ENCODE measurements at places on chromosomes 3 and 15. TPM values are rescaled to one million over a fixed set of nuclear protein-coding genes. Genes with fewer than 3 reads are reported as not detected.
A peak's percentile ranks its signal among the peaks of the same experiment; 100 is the strongest.

- DNase-seq: peak; percentile 25
These were observed 777 bp downstream of the GPR160 start for GRCh38 chr3:170038434-170039110.

Gene TRIM71
- polyA plus RNA-seq: not detected

GRCh38 chr15:35358824-35359223, 187.1 kb downstream of the DPH6 start:
- no peak for DNase-seq

Gene SLC6A1
- not detected for polyA plus RNA-seq

- DNase-seq: no peak
These were observed 277.2 kb downstream of the CHST2 start for GRCh38 chr3:143396790-143397189.

Gene GOLGA8S
- polyA plus RNA-seq: not detected

- DNase-seq: peak; percentile 48
These were observed 124.3 kb downstream of the LRIG1 start for GRCh38 chr3:66376568-66376967.

DNA sequence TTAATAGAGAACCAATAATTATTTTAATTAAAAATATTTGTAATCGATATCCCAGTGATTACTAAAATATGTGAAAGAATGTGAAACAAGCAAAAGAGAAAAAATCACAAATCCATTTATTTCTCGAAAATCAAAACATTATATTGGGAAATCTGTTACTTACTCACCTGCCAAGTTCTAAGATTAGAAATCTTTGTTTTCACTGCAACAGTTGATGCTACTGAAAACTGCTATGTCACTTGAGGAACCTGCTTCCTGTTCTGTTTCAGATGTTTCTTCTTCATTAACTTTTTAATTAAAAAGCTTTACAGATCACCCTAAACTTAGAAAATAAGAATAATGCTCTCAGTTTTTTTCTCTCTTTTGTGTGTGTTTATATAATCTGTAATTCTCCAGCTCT, 13.7 kb upstream of the DPH6 start:
- DNase-seq: no peak

Gene C3orf70
- polyA plus RNA-seq: not detected

DNA sequence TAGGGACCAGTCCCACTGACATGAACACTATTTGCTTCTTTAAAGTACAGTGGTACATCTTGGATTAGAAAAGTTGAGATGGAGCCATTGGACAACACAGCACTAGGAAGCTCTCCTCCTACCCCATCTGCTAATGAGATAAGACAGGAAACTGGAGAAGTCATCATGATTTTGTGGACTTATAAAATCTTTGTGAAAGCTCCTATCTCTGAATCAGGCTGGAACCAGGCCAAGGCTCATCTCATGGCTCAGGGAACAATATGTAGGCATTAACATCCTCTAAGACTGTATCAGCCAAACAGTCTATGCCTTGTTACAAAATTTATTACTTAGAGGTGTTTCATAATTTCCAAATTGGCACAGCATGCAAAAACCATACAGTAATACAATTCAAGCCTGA, 84.1 kb downstream of the BOC start:
- DNase-seq: no peak

DNA sequence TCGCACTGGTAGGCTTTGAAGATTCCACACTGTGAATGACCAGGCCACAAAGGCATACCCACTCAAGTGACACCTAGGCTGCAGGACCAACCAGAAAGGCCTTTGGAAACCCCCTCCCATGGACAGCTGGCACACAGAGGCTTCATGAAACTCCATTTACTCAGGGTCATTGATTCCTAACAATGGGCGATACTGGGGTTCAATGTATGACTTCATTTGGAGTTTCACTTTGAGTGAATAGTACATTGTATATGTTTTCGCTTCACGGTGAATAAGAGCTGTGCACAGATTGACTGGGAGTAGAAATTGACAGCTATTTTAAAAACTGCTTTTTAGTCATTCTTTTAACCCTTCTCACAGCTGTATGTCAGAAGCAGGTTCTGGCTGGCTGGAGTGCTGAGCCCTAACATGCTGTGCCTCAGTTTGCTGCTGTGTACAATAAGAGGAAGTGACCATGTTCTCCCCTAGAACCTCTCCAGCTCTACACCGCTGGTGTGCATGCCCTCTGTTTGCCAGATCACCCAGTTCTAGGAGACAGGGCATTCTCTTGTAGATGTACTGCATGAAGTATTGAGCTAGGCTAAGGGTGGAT, 15.4 kb upstream of the CX3CR1 start:
- no peak for DNase-seq

GRCh38 chr3:15934389-15935195, 136.8 kb upstream of the ANKRD28 start:
- DNase-seq: no peak

DNA sequence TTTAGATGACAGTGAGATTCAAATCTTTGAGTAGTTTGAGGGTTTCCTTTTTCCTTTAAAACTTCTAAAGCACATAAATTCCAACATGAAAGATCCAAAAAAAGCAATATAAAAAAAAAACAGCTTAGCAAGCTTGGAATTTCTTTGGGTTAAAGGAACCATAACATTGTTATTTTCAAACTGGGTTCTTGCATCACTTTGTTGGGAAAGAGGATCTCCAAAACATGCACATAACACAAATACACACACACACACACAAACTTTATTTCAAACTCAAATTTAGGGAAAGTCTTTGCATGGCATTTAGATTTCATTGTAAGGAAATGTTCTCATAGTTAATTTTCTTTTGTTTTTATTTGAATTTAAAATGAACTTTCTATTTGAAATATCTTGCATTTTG, 79.2 kb upstream of the COL8A1 start:
- no peak for DNase-seq

Gene GOLGA8T
- not detected for polyA plus RNA-seq

DNA sequence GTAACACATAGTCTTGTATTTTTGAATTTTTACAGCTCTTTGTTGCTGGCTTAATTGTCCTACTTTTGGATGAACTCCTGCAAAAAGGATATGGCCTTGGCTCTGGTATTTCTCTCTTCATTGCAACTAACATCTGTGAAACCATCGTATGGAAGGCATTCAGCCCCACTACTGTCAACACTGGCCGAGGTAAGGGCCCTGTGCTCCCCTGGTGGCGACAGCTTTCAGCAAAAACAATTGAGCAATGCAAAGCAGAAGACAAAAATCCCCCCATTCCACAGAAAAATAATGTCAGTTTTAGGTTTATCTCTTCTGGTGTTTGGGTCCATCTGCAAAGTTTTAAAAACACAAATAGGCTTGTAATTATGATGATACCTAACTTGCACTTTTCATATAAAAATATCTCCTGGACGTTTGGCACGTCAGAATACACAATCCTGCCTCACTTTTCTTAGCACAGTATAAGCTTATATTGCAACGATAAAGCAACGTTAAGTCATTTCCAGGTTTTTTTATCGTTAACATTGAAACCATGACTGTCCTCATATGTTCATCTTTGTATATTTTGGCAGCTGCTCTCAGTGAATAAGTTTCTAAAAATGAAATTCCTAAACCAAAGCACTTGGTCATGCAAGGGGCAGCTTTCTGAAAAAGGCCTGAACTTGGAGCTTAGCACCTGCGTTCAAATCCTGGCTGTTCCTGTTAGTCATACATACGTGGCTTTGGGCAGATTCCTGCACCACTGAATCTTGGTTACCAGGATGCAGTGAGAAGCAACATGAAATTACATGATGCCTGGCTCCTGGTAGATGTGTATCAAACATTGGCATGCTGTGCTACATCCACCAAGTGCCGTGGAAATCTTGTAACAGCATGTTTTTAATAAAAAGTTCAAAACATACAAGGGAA, 8.5 kb downstream of the SEC61A1 start:
- peak; percentile 98 for DNase-seq

- DNase-seq: peak; percentile 36
These were observed 566.9 kb upstream of the CCDC54 start for GRCh38 chr3:106810300-106810875.

Gene C3orf85
- polyA plus RNA-seq: not detected

Gene PAK6
- polyA plus RNA-seq: not detected

DNA sequence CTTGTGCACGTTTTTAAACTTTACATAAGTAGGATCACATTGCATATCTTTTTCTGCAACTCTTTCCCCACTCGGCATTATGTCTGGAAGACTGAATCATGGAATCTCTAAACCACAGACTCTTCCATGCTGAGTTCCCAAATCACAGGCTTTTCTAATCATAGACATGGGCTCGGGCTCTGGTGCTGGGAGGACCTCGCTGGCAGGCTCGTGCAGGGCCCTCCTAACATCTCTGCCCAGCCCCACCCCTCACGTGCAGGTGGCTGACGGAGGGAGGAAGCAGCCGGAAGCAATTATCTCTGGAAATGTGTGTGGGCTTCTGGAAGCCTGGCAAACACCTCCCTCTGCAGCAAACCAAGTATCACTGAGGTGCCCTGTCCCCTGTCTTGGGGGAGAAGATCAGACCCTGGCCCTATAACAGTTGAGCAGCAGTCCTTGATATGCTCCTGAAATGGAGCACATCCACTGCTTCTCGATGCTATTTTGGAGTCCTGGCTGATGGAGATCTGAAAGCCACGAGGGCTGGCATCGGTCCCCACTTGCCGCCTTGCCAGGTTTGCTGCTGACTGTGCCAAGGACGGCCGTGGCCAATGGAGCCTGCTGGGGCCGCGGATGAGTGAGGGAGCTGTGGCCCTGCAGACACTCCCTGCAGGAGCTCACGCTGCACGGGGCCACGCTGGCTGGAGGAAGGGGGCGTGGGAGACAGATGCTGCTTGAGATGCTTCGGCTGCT, 4.4 kb upstream of the IQSEC1 start:
- peak; percentile 59 for DNase-seq

DNA sequence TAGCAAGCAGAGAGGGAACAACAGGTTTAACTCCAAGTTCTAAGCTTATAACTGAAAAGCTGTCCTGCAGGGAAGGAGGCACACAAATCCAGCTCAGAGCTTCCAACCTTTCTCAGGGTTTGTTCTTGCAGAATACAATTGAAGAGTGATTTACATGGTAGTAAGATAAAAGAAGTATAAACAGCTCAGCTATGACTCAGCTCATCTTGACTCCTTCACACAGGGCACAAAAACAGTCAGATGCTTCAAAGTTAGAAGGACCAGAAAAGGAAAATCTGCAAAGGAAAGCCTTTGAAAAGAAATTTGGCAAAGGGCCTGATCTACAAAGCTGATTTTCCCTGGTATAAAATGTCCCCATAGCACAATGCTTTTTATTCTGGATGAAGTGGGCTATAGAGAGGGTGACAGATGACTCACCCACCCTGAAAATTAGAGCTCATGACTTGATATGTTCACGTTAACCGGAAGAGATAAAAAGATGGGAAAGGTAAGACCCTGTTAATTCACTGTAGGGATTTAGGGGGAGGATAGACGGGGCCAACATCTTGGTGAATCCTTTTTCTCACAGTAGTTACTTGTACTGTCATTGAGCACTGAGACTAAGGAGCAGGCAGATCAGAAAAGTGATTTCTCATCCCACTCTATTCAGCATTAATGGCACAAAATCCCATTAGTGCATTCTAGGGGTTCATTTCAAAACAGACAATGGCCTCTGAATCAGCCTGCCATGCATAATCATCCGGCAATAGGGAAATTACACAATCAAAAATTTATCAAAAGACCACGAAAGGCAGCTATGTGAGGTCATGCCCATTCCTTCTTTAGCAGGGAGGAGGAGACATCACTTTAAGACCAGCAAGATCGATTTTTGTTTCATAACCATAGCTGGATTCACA, 143.5 kb downstream of the GAP43 start:
- peak; percentile 76 for DNase-seq

GRCh38 chr15:44311136-44311535, 22.6 kb downstream of the GOLM2 start:
- no peak for DNase-seq

Gene WDR5B
- polyA plus RNA-seq: 3.7 TPM

DNA sequence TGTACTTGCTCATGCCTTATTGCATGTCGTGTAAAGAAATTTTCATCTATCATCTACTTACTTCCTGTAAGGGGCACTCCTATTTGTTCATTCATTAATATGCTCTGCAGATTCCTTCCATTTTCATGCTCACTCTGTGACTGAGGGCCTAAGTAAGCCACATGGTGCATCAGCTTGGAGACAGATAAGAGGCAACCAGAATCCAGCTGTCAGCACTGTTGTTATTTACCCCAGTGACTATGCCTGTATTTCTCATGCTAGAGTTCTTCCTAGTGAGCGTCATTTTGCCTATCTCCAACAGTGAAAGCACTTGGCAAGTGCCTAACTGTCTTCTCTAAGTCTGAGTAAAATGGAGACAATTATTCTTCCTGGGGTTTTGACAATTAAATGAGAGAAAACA, 124.8 kb upstream of the ABI3BP start:
- DNase-seq: peak; percentile 51

DNA sequence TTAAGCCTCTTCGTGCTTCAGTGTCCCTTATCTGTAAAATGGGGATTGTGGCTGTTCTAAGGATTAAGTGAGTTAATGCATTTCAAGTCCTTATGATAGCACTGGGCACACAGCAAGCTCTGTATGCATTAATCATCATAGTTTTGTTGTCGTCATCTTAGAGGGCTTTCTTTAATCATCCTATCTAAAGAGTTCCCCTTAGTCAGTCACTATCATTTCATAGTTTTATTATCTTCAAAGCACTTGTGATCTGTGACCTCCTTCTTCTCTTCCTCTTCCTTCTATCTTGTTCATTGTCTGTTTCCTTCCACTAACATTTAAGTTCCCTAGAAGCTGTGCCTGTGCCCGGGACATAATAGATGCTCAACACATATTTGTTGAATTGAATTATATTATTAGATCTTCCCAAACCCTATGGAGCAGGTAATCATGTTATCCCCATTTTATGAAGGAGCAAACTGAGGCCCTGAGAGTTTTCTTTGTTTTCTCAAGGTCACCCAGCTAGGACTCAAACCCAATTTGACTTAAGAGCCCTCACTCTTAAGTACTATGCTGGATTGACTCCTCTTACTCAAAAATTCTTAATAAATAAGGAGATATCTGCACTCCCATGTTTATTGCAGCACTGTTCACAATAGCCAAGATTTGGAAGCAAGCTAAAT, 24.1 kb downstream of the DUOX2 start:
- no peak for DNase-seq

All from GM23248 (cell line).